ENCODE measurements at places on chromosomes 5 and 9.
A peak's percentile ranks its signal among the peaks of the same experiment; 100 is the strongest.

- DNase-seq = no peak
Measured at GRCh38 chr5:87361536-87362213, 51.1 kb downstream of the CCNH start.

DNA sequence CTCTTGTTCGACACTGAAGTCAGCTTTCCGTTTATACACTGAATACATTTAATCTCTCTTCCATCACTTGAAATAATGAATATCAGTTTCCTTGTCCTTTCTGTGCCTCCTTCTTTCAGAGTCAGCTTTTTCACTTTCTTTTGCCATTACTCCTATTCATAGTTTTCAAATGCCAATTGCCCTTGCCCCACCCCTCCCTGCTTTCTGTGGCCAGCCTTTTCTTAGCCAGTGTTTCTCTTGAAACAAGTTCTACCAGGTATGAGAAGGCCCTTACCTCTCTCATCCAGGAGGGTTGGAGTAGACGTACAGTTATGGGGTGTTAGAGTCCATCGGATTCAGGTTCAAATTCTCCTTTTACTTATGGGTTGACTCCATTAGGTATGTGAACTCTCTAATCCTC is 574.7 kb upstream of the SEMA6A start:
- no peak for DNase-seq

GRCh38 chr5:65190328-65191053 is 291.2 kb downstream of the ADAMTS6 start:
- DNase-seq = no peak

GRCh38 chr5:27875148-27875547 is 836.8 kb upstream of the CDH9 start:
- no peak for DNase-seq

- no peak for DNase-seq
Measured at GRCh38 chr9:38435521-38435920, 11.3 kb upstream of the IGFBPL1 start.

GRCh38 chr9:133948561-133949485 is 43.3 kb downstream of the VAV2 start:
- DNase-seq = no peak

DNA sequence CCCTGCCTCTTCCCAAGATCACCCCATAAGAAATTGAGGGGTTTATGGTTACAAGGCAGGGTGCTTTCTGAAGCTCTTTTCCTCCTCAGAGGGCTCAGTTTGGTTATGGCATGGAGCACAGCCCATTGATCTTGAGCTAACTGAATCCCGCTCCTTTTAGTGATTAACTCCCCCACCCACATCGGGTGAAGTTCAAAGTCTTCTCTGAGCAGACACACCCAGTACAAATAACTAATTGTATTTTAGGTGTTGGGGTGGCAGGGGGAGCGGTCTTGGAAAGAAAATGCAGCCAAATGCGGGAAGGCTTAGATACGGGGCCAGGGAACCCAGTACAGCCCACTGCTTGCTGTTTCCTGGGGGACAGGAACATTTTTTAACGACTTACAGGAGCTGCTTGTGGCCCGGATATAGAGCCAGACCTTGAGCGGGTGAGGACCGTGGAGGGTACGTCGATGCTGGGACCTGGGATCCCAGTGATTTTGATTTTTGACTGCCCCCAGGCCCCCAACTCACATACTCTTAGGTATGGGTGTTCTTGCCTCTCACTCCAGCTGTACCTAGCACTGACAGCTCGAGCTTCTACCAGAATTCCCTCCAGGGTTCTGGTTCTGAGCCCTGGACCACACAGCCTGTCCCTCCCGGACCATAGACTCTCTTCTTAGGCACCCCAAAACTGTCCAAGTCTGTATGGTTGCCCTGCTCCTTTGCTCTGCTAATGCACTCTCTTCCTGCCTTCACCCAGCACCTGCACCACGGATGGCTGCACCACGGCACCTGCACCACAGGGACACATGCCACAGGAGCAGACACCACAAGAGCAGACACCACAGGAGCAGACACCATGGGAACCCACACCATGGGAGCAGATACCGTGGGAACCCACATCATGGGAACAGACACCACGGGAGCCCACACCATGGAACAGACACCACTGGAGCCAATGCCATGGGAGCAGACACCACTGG is 18.3 kb upstream of the RXRA start:
- DNase-seq = no peak

GRCh38 chr5:31964007-31964360 is 210.1 kb downstream of the GOLPH3 start:
- no peak for DNase-seq

GRCh38 chr9:72443855-72444254 is 77.6 kb upstream of the TMC1 start:
- peak; percentile 6 for DNase-seq

- DNase-seq = no peak
Measured at GRCh38 chr9:106701611-106702010, 161.4 kb upstream of the ZNF462 start.

DNA sequence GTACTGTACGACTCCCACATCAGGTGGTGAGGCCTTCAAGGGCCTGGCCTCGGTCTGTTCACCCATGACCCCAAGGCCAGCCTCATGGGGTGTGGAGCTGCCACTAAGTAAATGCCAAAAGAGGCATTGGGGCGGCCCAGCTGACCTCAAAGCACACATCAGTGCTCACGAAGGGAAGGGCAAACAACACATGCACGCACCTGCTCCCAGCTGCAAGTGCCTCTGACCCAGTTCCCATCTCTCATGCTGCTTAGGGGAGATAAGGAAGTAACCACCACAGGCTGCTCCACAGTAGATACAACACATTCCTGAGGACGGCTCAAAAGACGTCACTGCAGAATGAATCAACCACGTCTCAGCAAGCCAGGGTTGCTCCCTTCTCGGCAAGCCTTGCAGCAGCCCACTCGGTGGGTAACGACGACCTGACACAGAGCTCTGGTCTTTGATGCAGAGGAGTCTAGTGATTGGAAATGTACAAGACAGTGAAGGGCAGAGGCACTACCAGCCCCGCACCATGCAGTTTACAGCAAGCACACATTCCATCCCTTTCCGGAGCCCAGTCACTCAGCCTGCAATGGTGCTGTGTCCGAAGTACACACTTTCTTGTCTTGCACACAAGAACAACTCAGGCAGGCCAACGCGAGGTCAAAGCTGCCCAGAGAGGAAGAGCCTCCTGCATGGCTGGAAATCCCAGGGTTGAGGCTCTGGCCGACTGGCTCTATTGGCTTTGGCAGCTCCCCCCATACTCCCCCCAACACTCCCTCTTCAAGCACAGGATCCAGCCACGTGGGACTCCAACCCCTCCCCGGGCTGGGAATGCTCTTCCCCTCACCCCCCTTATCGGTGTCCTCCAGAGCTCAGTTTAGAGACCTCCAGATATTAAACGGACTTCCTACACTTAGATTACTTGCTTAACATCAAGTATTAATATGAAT is 31.8 kb downstream of the FABP6 start:
- DNase-seq = peak; percentile 89

GRCh38 chr9:75950998-75951397 is 60.5 kb downstream of the PCSK5 start:
- no peak for DNase-seq

DNA sequence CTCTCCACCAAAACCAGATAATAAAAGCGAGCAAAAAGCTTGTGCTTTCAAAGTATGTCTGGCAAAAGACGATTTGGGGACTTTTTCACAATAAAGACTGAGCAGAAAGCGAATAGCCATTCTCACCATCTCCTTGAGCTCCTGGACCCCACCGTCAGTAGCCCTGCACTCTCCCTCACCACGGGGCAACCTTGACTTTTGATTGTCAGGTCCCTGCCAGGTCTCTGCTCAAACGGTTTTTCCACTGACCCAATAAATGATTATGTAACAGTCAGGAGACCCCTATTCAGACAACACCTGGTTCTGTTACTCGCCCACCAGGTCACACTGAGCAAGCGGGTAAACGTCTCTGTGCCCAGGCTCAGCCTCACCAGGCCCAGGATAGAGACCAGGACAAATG is 131.3 kb downstream of the MVB12B start:
- DNase-seq = no peak

- no peak for DNase-seq
Measured at GRCh38 chr5:51433052-51433710, 49.9 kb downstream of the ISL1 start.

DNA sequence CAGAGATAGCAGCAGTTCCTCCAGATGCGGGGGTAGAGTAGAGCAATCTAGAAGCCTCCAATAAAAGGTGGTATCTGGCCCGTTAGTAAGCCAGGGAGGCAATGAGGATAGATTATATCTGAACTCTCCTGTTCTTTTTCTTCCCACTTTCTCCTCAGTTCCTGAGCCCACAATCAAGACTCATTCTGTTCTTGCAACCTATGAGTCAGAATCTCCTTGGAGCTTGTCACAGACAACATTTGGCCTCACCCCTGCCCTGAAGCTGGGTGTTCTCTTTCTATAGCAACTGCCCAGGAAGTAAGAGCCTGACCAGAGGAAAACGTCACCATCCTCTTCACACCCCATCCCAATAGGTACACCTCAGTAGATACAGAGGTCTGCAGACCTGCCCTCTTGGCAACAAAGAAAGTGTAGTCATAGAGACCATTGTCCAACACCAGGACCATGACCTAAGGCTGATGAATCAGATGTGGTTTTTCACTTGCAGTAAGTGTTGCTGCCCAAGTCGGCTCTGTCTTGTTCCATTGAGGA is 76.3 kb upstream of the PCA3 start:
- no peak for DNase-seq

GRCh38 chr9:91161465-91162300 is 200.0 kb downstream of the AUH start:
- DNase-seq = no peak

- DNase-seq = no peak
Measured at GRCh38 chr5:180334751-180335613, 18.2 kb downstream of the GFPT2 start.

GRCh38 chr5:69326365-69326764 is 6.2 kb downstream of the CCDC125 start:
- no peak for DNase-seq

DNA sequence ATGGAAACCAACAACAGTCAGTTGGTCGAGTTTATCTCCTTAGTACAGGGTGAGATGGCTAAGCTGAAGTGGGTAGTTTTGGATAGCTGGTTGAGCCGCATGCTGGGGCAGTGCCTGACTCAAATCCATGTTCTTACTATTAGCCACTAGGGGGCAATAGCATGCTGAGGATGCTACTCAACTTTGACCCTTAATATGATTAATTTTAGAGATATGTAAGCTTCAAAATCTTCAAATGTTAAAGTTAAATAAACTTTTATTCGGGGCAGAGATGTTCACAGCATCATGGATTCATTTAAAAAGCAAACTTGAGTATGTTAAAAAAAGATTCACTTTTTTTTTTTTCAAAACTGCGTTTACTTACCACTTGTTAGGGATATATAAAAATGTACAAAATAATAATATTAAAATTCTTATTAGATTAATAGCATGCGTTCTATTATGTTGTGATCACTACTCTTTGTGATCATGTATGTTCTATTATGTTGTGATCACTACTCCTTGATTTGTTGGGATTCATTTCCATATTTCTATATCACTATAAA is 57.0 kb downstream of the C9orf153 start:
- peak; percentile 34 for DNase-seq

GRCh38 chr5:159097784-159098602 is 1.7 kb downstream of the EBF1 start:
- DNase-seq = no peak

- peak; percentile 91 for DNase-seq
Measured at GRCh38 chr5:96961053-96961452, 25.2 kb downstream of the LNPEP start.

GRCh38 chr9:127116957-127117356 is 5.5 kb downstream of the ANGPTL2 start:
- peak; percentile 47 for DNase-seq

- no peak for DNase-seq
Measured at GRCh38 chr9:18536554-18536953, 62.6 kb downstream of the ADAMTSL1 start.
